T-helper 17 cell (primary cell): ENCODE measurements at places on chromosomes 6 and 20. TPM values are rescaled to one million over a fixed set of nuclear protein-coding genes. Genes with fewer than 3 reads are reported as not detected.

Gene PKIG
- 2.2 TPM for total RNA-seq

Gene CNR1
- 0.07 TPM for total RNA-seq

Gene HIVEP1
- total RNA-seq: 63.4 TPM

DNA sequence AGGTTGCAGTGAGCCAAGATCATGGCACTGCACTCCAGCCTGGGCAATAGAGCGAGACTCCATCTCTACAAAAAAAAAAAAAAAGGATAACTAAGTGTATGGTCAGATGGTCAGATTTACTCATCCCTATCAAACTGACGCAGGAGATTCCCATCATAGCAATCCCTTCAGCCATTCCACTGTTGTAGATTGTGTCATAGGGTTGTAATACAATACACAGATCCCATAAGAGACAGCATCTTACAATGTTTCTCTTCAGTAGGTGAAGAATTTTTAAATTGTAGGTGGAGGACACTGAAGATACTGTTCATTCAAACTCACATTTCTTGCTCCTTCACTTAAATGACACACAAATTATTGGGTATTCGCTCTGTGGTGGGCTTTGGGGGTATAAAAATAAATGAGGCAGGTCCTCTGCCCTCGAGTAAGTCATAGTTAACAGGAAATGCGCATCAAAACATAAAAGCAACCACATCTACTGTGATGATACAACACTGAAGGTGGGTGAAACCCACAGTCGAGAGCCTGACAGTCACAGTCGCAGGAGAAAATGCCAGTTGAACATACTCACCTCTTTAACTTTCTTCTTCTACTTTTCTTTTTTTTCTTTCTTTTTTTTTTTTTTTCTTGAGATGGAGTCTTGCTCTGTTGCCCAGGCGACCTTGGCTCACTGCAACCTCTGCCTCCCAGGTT is 205.5 kb downstream of the ZNF217 start:
- H3K4me1 ChIP-seq: peaks cover 18% of the 10 kb centered on the region
- peaks cover 5% of the 10 kb centered on the region for H3K36me3 ChIP-seq
- no peak overlapping the region for H3K4me3 ChIP-seq
- no peak for DNase-seq
- peak overlapping the region; percentile 57 for H3K27ac ChIP-seq

Gene ARMC2
- total RNA-seq: 8.7 TPM
